ENCODE measurements at places on chromosomes 7 and 10.

- DNase-seq = no peak
Observed at GRCh38 chr7:105188201-105188600, 174.2 kb downstream of the KMT2E start.

- no peak for DNase-seq
Observed at GRCh38 chr10:124423813-124424212, 5.1 kb upstream of the OAT start.

GRCh38 chr10:89655722-89656121, 10.7 kb upstream of the PANK1 start:
- DNase-seq = no peak

GRCh38 chr7:54996391-54996790, 22.4 kb upstream of the EGFR start:
- no peak for DNase-seq

DNA sequence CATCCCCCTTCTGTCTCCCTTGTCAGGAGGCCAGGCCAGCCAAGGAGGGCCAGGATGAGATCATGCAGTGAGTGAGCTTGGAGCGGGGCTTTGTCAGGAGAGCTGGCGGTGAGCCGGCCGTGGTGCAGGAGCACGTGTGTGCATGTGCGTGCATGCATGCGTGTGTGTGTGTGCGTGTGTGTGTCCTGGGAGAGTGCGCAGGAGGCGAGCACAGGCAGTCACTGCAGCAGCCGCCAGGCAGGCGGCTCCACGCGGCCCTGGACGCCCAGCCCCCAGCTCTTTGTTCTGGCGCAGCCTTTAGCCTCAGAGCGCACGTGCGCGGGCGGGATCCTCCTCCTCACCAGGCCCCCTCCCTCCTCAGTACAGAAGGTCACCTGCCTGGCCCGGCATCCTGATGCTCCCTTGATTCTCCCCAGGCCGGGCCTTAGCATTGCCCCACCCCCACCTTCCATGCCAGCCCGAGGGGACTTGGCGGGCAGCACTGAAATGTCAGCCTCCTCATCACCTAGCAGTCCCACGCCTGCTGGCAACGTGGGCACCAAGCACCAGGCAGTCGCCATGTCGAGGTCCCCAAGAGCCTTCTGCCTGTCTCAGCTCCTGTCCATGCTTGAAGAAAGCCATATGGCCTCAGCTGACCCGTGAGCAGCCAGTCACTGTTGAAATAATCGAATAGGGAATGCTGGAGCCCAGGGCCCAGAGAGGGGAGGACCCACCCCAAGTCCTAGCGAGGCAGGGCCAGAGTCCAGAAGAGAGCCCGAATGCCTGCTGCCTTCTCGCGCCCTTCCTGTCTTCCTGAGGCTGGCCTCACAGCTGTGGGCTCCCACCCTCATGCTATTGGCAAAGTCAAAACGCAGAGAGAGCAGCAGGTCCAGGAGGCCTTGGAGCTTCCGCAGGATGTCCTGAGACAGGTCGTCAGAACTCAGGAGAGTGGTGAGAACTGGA, 125.9 kb upstream of the PPIF start:
- DNase-seq = no peak

- no peak for DNase-seq
Observed at GRCh38 chr10:98444314-98445006, 2.3 kb downstream of the HPS1 start.

DNA sequence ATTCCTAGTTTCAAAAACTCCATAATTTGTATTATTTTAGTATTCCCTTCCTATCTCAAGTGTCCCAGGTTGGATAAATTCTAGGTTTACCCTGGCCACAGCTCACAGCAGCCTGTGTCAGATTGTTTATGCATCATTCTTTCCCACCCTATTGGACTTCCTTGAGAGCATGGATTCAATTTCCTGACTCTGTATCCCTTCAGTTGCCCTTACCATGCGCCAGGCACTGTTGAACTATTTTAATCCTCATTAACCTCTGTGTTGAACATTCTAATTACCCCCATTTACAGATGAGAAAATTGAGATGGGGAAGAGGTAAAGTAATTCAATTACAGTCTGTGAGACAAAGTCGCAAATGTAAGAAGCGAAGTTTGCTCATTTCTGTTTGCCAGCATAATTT, 58.8 kb downstream of the STEAP1B start:
- DNase-seq = no peak
